ENCODE measurements at places on chromosomes 3 and 15.

- no peak for DNase-seq
Observed at GRCh38 chr15:96818861-96819260, 488.4 kb downstream of the NR2F2 start.

- DNase-seq = no peak
Observed at GRCh38 chr3:156551261-156551660, 3.7 kb downstream of the SSR3 start.

DNA sequence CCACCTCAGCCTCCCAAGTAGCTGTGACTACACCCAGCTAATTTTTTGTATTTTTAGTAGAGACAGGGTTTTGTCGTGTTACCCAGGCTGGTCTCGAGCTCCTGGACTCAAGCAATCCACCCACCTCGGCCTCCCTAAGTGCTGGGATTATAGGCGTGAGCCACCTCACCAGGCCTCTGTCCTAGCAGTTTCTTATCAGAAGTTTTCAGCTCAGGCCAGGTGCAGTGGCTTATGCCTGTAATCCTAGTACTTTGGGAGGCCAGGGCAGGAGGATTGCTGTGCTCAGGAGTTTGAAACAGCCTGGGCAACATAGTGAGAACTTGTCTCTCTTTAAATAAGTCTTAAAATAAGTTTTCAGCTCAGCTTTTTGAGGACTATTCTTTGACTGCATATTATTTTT lies 48.4 kb downstream of the SGO1 start:
- DNase-seq = no peak

DNA sequence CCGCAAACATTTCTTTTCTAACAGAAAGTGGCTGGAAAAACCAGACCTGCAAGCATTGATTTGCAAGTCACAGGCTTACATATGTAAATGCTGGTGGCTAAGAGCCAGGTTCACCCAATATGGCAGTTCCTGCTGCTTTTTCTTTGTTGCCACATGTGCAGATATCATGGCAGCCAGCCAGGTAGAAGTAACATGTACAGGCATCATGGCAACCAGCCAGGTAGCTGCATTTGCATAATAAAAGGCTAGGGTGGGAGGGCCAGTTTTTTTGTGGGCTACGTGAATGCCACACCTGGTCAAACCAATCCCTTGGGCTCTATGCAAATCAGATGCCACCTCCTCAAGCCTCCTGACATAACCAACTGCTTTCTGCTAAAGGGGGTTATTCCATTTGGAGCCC lies 2.8 kb upstream of the SMCO1 start:
- no peak for DNase-seq

GRCh38 chr3:63343674-63344073 lies 65.6 kb downstream of the SYNPR start:
- peak; percentile 85 for DNase-seq

DNA sequence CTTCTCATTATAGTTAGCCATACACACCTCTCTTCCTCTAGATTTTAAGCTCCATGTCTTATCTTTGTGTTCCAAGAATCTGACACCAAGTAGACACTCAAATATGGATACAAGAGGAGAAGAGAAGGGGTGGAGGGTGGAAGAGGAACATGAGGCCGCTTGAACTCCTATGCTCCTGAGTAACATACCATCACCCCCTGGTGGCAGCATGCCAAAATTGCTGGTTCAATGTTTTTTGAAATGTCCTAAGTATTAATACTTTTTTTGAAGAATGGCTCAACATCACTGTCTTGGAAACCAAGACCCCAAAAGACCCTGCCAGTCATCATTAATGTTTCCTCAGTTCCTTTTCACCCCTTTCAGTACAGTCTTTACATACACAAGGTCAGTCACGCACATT lies 71.8 kb upstream of the HACD2 start:
- no peak for DNase-seq

GRCh38 chr3:56297281-56297840 lies 170.9 kb downstream of the ERC2 start:
- no peak for DNase-seq

- DNase-seq = peak; percentile 30
Observed at GRCh38 chr3:152574461-152575079, 260.4 kb upstream of the P2RY1 start.

GRCh38 chr3:75254685-75255084 lies 409.4 kb upstream of the FRG2C start:
- DNase-seq = no peak

- no peak for DNase-seq
Observed at GRCh38 chr15:57684491-57685151, 21.9 kb upstream of the POLR2M start.

- DNase-seq = no peak
Observed at GRCh38 chr15:27619204-27619603, 479.9 kb downstream of the OCA2 start.

DNA sequence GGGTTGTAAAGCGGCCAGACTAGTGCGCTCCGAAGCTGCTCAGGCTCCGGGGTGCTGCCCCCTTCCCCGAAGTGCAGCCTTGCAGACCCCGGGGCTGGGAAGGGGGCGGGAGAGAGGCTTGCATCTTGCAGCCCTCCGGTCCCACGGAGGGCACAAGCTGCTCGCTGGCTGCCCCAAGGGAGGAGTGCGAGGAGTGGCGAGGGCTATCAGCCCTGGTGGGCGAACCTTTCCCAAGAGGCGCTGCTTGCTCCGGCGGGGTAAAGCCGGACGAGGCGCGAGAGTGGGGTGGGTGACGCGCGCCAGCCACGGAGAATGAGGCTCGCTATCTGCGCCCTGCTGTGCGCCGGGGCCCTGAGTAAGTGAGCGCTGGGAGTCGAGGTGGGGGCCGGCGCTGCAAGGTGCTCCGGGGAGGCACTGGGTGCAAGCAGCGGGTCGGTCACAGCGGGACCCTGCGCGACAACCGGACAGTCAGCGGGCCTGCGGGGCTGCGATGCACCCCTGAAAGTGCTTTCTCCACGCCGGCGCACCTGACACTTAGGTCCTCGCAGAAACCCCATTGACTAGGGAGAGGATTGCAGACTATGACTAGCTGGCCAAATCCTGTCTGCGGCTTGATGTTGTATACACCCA lies 12.7 kb upstream of the TOPBP1 start:
- DNase-seq = no peak

GRCh38 chr15:59160880-59161593 lies 45.6 kb upstream of the LDHAL6B start:
- no peak for DNase-seq

GRCh38 chr3:58659051-58659675 lies 7.4 kb downstream of the FAM3D start:
- DNase-seq = no peak

DNA sequence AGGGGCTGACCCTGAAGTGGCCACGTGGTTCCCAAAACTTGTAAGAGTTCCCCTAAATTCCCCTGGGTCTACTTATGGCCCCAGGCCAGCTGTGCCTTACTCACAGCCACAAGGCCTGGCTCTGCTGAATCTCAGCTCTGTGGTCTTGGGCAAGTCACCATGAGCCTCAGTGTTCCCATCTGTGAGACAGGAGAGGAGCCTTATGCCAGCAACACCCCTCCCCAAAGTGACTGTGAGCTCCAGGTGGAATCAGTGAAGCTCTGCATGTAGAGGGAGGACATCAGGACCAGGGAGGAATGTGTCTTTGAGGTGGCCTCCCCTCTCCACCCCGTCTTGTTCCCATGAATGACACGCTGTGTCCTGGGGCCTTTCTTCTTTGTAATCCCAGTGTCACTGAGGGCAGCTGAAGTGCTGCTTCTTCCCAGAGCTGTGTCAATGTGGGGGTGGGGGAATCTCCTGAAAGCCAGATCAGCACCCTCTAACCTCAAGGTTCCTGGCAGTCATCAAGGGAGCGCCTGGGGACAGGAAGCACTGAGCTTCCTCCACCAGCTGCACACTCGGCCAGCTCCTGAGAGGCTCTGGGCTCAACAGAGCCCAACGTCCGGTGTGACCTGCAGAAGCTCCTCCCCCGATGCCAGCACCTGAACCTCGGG lies 258.9 kb downstream of the UACA start:
- DNase-seq = no peak

GRCh38 chr3:14431917-14432834 lies 29.8 kb downstream of the SLC6A6 start:
- DNase-seq = peak; percentile 93

DNA sequence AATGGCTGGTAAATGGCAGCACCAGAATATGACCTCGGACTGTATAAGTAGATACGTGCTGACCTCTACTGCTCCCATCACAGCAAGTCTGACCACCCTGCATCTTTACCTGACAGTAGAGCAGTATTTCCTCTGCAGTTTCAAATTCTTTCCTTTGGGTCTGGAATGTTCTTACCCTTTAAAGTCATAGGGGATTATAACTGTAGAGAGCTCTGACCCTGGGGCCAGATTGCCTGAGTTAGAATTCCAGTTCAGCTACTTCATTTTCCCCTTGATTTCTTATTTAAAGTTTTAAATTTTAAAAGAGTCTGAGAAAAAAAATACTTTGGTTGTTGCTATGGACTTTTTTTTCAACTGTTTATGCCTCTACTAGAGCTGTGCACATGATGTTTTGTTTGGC lies 237.7 kb downstream of the NR1D2 start:
- DNase-seq = no peak

DNA sequence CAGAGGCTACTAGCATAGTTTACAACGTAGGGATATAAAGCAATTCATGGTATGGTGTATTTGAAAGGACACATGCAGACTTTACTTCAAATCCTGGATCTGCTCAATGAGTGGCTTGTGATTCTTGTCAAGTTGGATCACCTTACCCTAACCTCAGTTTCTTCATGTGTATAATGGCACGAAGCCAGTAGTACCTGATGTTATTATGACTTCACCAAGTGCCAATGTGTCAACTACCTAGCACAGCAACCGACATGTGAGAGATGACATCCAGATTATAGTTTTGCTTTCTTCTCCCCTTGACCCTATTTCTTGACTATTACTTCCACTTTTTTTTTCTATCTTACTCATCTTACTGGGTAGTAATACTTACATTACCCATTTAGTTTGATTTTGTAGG lies 304.5 kb downstream of the RBMS3 start:
- no peak for DNase-seq

DNA sequence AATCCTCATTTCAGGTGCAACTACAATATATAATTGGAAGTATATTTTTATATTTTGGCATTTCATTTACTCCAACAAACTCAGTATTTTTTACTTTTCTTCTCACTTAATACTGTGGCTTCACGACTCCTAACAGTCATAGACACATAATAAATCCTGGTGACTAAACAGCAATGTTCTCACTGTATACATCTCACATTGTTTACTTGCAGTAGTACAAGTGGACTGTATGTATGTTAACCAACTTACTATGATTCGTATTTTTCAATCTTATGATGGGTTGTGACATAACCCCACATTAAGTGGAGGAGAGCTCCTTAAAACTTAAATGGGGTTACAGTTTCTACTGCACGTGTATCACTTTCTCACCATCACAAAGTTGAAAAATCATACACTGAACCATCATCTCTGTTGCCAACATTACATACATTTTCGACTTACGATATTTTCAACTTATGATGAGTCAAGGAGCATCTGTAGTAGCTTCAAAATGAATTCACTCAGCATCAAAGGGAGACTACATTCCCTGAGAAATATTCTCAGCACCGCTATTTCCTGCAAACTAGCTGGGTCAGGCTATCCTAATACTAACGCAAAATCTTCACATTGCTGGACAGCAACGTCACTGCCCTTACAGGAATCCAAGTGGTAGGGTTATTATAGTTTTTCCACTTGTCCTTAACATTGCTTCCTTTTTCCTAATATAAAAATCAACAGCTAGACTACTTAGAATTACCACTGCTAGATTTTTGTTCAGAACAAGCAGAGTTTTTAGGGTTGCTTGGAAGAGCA lies 7.3 kb downstream of the ADAM10 start:
- peak; percentile 15 for DNase-seq

- DNase-seq = no peak
Observed at GRCh38 chr15:95279277-95280019, 1048.1 kb downstream of the MCTP2 start.

- no peak for DNase-seq
Observed at GRCh38 chr3:100151024-100151707, 36.9 kb upstream of the FILIP1L start.

GRCh38 chr3:25480811-25481210 lies 52.7 kb downstream of the RARB start:
- DNase-seq = no peak

DNA sequence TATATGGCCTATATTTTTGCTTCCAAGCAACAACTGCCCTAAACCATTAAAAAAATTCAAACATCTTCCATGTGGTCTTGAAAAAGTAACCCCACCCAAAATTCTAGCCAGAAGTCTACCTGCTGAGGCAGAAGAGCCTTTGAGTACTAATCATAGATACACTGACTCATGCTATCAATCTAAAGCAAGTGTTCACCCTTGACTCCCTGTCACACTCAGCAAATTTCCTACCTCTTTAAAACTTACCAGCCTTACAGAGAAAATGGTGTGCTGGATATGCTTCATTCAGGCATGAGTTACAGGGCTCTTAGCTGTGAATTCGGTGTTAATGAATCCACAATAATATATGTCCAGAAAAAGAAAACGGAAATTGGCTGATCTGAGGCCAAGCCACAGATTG lies 373.8 kb downstream of the MAGI1 start:
- no peak for DNase-seq

GRCh38 chr3:187165144-187165543 lies 25.8 kb upstream of the RPL39L start:
- DNase-seq = peak; percentile 42

GRCh38 chr3:50550079-50550736 lies 17.3 kb downstream of the C3orf18 start:
- peak; percentile 24 for DNase-seq

- DNase-seq = no peak
Observed at GRCh38 chr3:23166845-23167244, 36.3 kb upstream of the UBE2E2 start.

- no peak for DNase-seq
Observed at GRCh38 chr15:77548589-77549557, 83.8 kb downstream of the LINGO1 start.

GRCh38 chr3:149443545-149443912 lies 31.0 kb upstream of the TM4SF4 start:
- DNase-seq = peak; percentile 58

DNA sequence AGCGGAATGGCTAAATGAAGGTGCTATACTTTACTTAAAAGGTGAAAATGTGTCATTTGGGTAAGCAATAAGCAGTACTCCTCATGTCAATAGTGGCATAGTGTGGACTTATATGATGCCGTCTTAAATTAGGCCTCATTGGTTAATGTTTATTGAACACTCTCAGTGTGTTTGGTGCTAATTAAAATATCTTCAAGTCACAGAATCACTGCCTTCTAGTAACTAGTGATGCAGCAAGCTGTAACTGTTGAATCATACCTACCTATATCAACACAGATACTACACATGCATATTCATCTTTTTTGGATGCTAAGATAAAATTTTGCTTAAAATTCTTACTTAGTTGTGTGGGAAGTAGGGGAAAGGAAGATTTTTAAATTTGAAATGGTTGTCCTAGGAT lies 30.7 kb downstream of the ARHGAP31 start:
- no peak for DNase-seq
